ENCODE measurements at places on chromosomes 16 and 17.

- no peak for DNase-seq
- H3K4me1 ChIP-seq: peaks cover 7% of the 10 kb centered on the region
- peak overlapping the region; percentile 26 for H3K4me3 ChIP-seq
- no peaks in the 10 kb centered on the region for H3K36me3 ChIP-seq
- no peak overlapping the region for H3K27ac ChIP-seq
- H3K27me3 ChIP-seq: no peaks in the 10 kb centered on the region
These were observed 26.1 kb downstream of the METTL16 start for GRCh38 chr17:2485543-2485942.

DNA sequence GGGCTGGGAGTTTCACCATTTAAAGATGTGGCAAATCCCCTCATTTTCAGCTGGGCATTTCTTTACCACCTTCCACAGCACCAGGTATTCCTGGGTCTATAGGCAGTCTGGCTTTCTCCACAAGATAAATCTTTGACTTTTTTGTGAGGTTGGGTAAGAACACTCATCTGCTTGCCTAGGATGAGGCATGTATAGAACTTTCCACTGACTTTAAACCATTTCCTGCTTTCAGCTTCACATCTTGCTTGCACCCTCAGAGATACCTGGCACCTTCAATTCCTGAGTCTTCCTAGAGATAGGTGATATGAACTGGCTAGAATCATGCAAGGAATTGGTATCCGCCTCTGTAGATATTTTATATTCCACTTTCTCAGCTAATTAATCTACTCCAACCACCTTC, 27.9 kb downstream of the SMURF2 start:
- peaks cover 38% of the 10 kb centered on the region for H3K4me1 ChIP-seq
- no peak overlapping the region for H3K27ac ChIP-seq
- H3K4me3 ChIP-seq: no peak overlapping the region
- H3K27me3 ChIP-seq: no peaks in the 10 kb centered on the region

DNA sequence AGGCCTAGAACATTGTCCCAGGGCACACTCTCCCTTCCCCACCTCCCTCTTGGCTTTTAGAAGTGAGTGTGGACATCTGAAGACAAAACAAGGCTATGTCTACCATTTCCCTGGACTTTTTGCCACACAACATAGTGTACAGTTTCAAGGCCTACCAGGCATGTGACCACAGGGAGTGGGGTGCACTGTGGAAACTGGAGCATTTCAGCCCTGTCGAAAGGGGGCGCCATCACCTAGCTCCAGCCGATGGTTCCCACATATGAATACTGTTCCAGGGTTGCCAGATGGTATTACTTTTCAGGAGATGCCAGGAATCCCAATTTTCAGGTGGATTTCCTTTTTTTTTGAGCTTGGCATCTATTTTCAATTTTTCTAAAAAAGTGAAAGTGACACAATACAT, 140.7 kb downstream of the KATNIP start:
- H3K27ac ChIP-seq: no peak overlapping the region
- H3K4me1 ChIP-seq: no peaks in the 10 kb centered on the region
- H3K27me3 ChIP-seq: no peaks in the 10 kb centered on the region
- H3K4me3 ChIP-seq: no peak overlapping the region
- H3K36me3 ChIP-seq: no peaks in the 10 kb centered on the region

DNA sequence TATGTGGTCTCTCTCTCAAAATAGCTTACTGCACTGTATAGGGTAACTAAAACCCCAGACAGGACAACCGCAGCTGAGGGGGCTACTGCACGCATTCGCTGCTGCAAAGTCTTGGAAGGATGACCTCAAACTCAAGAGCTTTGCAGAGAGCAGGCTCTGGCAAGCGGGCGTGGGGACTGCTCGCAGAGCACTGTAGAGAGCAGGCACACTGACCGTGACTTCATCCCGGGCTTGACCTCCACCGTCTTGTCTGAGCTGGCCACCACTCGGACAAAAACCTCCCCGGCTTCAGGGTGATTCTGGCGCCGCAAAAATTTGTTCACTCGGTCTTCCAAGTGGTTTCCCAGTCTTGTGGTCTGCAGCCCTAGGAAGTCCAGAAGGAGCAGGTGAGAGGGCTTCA, 22.9 kb upstream of the TRAP1 start:
- H3K4me1 ChIP-seq: no peaks in the 10 kb centered on the region
- H3K27me3 ChIP-seq: no peaks in the 10 kb centered on the region

DNA sequence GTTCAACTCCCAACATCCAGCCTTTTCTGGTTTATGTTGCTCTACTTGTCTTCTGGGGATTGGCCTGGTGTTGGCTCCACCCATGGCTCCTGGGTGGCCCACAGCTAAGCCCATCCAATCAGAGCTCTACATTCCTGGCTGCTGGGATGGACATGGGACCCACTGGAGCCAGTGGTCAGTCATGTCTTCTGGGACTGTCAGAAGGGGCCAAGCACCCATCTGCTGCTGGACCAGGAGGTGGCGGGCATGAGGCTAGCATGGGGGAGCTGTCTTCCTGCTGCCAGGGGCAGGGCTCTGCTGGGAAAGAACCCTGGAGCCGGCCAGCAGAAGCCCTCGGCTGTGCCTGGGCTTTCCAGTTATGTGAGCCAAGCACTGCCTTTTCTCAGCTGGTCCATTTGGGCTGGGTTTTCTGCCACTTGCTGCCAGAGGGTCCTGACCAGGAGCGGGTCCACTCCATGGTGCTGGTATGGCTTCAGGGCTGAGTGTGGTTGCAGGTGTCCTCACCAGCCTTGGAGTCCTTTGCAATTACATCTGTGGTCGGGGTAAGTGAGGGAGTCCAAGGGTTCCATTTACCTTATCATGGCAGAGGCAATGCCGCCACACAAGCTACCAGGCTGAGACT, 17.4 kb upstream of the ZNF469 start:
- no peaks in the 10 kb centered on the region for H3K4me1 ChIP-seq
- no peak overlapping the region for H3K27ac ChIP-seq
- no peak overlapping the region for H3K4me3 ChIP-seq
- DNase-seq: no peak
- H3K27me3 ChIP-seq: no peaks in the 10 kb centered on the region

DNA sequence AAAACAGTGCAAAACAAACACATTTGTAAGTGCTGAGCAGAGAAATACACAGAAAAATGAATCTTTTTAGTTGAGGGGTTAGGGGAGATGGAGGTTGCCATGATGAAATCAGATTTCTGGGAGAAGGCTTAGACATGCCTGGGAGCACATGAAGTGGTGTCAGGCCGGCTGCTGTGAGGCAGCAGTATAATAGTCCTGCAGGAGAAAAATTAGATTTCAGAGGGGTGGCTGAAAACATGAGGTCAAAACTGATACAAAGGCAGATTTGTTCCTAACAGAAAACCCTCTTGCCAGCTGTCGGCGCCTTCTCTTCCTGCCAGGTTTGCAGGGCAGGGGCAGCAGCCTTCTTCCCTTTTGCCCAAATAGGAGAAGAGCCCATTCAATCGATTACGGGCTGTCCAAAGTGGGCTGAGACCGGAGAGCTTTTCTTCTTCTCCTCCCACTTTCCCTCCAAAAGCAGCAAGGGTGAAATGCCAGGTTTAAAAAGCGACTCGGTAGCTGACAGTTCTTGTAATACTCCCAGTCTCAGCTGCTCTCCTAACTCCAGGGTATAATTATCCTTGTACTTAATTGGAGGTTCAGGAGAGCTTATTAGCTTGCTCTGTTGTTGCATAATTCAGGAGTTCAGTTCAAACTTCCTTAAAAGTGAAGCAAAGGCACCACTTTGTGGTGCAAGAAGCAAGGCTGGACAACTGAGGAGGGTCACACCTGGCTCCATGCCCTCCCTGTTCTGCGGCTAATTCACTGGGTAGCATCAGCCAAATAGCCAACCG, 80.0 kb downstream of the PCTP start:
- no peak overlapping the region for H3K27ac ChIP-seq
- H3K4me1 ChIP-seq: no peaks in the 10 kb centered on the region
- DNase-seq: no peak
- no peak overlapping the region for H3K4me3 ChIP-seq
- no peaks in the 10 kb centered on the region for H3K36me3 ChIP-seq
- H3K27me3 ChIP-seq: no peaks in the 10 kb centered on the region

DNA sequence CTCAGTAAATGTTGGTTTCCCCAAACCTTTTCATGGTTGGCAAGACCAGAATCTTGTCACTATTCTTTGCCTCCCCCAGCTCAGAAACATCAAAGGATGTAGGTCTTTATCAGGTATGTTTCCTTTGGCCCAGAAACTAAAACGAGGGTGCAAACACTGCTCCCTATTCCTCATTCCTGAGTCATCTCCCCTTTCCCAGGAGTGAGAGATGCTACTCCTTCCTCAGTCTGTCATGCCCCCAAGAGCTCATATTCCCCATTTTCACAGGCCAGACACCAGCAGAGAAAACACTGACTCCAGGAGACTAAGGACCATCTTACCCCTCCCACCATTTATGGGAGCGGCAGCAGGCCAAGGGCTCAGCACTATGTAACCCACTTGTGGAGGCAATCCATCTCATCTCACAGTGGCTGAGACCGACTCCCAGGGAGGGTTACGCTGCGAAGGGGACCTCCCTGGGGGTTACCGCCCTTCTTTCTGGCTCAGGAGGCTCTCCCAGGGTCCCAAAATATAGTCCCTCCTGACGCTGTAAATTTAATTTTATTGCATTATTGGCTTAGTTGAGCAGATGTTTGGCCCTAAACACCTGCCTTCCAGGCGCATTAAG, 1.5 kb downstream of the GEMIN4 start:
- H3K36me3 ChIP-seq: peaks cover 20% of the 10 kb centered on the region
- no peaks in the 10 kb centered on the region for H3K27me3 ChIP-seq
- H3K27ac ChIP-seq: no peak overlapping the region
- peak overlapping the region; percentile 79 for H3K4me3 ChIP-seq
- no peak for DNase-seq
- peaks cover 10% of the 10 kb centered on the region for H3K4me1 ChIP-seq

- no peaks in the 10 kb centered on the region for H3K27me3 ChIP-seq
- peaks cover 8% of the 10 kb centered on the region for H3K36me3 ChIP-seq
- H3K27ac ChIP-seq: no peak overlapping the region
- DNase-seq: no peak
- no peaks in the 10 kb centered on the region for H3K4me1 ChIP-seq
These were observed 87.4 kb upstream of the CHMP6 start for GRCh38 chr17:80904036-80904753.

All from thoracic aorta (tissue), 2 donors.